ENCODE measurements at places on chromosomes 6 and 20.

DNA sequence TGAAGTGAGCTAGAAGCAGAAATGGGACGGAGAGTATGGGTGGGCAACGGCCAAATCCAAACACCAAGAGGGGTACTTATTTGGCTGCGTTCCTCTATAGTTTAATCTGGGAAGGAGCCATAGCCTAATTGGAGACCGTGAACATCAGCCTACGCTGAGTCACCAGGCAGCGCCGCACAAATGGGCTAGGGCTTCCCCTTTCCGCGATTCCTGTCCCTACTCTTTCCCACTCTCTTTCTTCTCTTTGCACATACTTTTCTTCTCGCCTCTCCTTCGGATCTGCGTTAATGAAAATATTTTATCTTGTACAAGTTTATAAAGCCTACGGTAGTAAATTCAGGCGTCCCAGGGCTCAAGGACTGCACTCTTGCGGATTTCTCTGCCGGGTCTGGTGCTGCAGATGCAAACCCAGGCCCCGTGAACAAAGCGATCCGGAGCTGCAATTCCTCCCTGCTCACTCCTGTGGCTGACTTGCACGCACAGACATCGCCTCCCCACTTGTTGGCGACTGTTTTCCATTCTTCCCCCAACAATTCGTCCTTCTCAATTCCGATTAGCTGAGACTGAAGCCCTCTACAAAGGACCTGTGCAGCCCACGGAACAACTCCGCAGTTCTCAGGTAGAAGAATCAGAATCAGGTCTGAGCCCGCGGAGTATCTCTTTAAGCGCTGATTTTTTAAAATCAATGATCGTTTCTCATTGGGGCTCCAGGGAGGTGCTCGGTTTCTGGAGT, 4.2 kb upstream of the TBX18 start:
- no peak for DNase-seq

DNA sequence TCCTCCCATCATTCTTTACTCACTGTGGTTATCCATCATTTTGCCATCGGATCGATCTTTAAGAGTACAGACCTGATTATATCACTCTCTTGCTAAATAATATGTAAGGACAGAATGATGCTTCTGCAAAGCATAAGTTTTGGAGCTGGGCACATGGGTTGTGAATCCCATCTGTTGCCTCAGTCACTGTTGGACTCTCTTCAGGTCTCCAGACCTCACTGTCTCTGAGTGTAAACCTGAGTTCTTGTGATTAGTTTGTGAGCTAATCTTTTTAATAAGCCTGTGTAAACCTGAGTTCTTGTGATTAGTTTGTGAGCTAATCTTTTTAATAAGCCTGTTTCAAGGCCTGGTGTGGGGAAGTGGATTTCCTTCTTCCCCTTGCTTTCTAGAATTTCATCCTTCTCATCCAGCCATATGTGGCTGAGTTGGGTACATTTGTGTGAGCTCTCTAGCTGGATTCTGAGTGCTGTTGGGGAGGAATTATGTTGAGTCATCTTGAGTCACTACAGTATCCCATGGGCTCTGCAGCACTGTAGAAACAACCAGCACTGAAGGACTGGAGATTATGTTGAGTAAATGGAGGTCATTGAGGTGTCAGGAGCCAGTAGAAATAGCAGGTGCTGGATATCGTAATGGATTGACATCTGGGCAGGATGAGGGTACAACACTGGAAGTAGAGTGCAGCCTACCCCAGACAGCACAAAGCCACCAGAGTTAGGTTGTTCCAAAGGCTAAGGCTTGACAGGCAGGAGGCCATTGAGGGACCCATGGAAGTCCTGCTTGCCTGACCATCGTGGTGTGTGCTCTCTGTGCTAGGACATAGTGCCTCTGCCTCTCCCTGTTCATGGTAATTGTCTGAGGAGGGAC, 52.4 kb downstream of the SCAND1 start:
- DNase-seq: peak; percentile 94

GRCh38 chr20:44022464-44022863, 107.8 kb downstream of the TOX2 start:
- DNase-seq: no peak

DNA sequence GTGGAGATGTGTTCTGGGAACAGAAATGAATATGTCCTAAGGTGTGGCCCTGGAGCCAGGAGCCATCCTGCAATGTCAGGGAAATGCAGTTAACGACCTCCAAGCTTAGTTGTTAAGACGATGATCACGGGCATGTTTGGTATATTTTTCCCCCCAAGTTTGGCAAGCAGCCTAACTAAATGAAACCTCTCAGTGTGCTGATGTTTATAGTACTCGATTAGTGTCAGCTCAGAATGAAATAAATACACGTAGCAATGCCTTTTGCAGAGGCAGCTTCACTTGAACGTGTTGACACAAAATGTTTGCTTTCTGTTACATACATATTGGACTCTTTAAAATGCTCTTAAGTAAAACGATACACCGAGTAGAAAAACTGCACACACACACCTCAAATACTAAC, 76.2 kb upstream of the OLIG3 start:
- no peak for DNase-seq

- DNase-seq: no peak
Observed at GRCh38 chr20:42656130-42656529, 533.6 kb downstream of the PTPRT start.

DNA sequence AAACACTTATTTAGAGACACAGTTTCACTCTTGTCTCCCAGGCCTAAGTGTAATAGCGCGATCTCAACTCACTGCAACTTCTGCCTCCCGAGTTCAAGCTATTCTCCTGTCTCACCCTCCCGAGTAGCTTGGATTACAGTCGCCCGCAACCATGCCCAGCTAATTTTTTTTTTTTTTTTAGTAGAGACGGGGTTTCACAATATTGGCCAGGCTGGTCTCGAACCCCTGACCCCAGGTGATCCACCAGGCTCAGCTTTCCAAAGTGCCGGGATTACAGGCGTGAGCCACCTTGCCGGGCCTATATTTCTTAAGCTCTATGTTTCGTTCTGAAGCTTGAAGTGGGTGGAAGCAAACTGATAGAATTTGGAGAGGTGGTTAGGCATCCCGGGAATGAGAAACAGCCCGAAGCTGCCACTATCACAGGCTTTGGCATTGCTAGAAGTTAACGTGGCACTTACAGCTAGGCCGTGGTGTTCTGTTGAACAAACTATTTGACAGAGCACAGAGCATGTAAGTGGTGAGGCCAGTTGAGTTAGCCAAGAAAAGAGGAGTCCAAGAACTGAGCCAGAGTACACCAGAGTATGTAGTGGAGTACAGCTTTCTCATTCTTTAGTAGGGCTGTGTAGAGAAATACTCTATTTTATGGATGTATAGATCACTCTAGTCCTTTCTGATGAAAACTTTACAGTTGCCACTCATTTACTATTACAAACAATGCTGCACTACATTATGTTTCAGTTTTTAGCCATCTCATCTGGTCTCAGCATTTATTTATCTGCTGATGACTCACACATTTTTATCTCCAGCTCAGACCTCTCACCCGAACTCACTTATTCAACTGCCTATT, 62.0 kb upstream of the HFE start:
- DNase-seq: peak; percentile 19

DNA sequence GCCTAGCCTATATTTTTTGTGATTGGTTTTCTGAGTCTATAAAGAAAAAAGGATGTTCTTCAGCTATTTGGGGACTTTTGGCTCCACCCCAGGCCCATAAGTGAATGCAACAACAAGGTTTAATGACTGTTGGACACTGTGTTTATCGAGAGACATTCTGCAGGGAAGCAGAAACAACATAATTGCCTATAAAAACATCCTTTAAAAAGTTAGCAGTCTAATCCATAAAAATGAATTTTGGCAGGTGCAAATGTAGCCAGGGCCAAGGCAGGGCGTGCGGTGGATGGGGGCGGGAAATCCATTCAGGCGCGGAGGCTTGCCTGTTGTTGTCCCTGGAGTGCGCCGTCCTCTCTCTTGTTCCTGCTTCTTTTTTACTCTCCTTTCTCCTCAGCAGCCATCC, 99.3 kb downstream of the PAX1 start:
- DNase-seq: no peak

DNA sequence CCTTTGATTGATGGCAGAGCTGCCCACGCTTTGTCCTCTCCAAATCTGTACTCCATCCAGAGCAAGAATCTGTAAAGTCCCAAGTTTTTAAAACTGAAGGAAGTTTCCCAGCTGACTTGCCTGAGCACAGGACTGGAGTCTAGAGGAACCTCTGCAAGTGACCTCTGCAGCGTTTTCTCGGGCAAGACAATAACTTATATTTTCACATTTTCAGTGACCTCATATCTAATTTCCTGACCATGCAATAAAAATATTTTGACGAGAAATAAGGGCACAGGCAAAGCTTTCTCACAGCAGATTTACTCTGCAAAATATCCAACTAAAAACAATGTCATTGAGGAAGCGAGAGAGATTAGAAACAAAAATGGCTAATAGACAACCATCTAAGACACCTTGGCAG, 185.5 kb upstream of the SNX9 start:
- no peak for DNase-seq

DNA sequence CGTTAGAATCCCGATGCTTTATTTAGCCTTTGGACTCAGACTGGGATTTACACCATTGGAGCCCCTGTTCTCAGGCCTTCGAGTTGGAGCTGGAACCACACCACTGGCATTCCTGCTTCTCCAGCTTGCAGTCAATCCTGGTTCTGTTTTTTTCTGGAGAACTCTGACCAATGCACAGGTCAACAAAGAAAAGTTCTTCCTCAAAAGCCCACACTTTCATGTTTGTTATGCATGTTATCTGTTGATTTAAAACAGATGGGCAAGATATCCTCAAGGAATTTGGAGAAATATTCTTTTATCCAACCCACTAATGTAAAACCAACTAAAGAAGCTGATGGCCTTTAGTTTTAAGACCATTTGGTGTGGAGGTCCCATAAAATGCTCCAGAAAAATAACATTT, 205.7 kb downstream of the ANKRD60 start:
- DNase-seq: no peak

DNA sequence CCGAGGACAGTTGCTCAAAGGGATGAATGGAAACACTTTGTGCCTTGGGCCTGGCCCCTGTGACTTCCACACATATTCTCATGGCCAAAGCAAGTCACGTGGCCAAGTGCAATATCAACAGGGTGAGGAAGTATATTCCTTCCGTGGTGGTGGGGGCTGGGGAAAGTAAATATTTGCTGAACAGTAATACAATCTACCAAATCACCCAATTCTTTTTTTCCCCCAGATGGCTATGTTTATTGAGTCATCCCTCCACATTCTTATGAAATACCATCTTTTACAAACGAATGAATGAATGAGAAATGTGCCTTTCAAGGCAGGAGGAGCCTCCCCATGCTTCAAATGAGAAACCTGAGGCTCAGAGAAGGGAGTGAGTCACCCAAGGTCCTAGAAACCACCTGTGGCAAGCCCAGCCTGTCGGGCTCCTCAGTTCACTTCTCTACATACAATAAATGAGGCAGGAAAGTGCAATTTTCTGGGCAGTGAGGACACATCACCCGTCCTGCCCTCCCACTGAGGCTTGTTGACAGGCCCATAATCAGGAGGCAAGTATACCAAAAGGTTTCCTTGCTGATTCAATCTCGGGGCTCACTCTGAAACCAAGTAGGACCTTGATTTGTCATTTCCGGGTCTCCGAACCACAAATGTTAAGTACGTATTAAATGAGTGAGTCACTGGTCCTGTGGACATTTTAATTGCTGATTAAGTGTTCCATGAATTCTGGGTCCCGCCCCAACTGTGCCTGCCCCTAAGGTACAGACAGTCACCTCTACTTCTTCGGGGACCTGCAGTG, 25.3 kb upstream of the TOP1 start:
- peak; percentile 85 for DNase-seq

Data from AG08395 (cell line).